Brain microvascular endothelial cell (primary cell): ENCODE measurements at places on chromosomes 5 and 9.
A peak's percentile ranks its signal among the peaks of the same experiment; 100 is the strongest.

DNA sequence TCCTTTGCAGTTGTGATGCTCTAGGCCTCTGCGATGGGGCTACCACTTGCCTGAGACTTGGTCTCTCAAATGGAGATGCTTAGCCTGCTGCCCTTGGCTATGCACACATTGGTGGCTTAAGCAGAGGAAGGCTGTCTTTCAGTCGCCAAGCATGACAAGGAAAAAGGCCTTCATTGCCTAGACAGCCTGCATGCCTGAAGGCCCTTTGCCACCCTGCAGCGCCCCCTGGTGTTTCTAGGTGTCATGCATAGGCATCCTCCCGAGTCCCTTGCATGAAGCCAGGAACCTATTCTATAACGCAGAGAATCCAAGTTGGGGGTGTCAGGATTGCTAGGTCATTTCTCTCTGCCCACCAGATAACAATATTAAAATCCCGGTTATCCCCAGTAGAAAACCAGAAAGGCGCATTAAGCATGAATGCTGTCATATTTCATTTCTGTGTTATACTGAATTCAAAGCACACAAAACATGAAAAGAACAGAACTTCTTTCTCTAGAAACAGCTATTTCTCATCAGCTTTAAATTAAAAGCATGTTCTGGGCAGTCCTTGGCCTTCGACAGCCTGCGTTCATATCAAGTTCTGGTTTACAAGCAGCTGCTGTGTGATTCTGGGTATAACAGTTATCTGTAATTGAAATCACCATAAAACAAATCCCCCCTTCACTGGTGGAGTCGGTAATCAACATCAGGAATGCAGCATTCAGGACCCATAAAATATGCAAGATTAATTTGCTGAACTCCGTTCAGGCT, 59.7 kb upstream of the TRPC7 start:
- peak; percentile 21 for DNase-seq

GRCh38 chr9:127683723-127684122, 23.1 kb upstream of the CFAP157 start:
- peak; percentile 74 for DNase-seq

- peak; percentile 45 for DNase-seq
These were observed 832 bp downstream of the LMBRD2 start for GRCh38 chr5:36150676-36151433.

- DNase-seq: no peak
These were observed 432 bp downstream of the HSPA9 start for GRCh38 chr5:138574744-138575193.

- no peak for DNase-seq
These were observed 5.4 kb upstream of the OTULINL start for GRCh38 chr5:14576206-14576605.

DNA sequence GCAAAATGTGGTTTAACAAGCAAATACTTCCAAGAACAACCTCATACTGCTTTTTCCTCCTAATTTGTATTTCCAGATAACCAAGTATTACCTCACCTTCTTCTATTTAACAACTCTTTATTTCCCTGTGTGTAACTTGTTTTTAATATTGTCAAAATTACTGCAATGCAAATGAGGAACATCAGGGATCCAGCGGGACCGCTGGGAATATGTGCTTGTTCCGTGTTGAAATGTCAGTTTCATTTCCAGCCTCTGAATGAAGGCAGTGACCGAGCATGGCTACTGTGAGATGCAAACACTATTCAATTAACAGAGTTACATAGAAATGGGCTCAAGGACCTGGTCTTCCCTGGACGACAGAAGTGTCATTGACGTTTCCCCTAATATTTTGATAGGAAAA, 110.8 kb upstream of the CTSL start:
- no peak for DNase-seq

DNA sequence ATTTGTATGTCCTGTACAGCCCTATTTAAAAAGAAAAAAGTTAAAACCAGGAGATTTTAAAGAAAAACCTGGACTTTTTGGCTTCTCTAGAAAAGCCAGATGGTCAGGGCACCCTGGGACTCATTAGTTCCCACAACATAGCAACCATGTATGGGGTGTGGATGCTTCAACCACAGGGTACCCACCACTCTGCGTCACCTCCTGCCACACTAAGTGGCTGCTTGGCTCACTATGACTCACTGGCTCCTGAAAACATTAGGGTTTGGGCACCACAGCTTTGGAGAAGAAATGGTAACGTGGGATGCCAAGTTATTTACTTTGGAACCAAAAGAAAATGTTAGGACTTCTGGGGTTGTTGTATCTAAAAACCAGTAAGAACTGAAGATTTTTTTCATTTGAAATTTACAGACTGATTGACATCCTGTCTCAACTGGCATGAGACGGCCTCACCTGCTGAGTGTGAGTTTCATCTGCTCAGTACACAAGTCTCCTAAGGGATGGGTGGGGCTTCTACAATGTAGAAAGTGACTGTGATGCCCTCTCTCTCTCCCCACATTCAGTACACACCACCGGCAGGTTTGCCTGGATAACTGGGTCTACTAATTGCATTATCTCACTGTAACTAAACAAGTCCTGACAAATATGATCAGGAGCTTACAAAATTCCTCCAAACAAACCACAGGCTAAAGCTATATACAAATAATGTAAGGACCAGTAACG, 103.9 kb downstream of the ESM1 start:
- DNase-seq: no peak

GRCh38 chr5:150288361-150288760, 1.2 kb downstream of the CAMK2A start:
- DNase-seq: no peak

DNA sequence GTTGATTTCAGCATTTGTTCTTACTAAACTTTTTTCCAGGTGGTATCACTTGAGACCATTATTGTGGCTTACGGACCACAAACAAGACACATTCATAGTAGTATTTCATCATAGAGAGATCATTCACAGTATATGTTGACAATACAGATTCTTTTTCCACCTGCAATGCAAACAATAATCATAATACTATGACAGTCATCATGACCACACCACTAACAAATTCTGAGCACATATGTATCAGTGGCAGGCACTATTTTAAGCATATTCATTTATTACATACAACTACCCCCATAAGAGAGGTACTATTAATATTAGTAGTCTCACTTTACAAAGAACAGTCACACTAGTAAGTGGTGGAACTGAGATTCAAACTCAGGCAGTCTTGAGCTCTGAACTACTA, 31.0 kb upstream of the C9orf40 start:
- no peak for DNase-seq

DNA sequence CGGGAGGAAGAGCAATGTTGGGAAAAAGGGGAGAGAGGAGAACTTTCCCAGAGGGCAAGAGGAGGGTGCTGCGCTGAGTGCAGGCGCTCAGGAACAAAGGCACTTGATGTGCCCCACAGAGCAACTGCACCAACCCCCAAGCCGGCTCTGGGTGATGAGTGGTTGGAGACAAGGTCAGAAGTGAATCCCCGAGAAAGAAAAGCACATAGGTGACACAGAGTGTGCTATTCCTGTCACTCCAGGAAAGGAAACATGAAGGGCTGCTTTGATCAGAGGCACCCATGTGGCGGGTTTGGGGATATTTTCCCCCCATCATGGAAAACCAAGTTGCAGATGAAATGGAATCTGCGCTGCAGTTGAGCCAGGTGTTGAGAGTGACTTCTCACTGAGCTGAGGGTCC, 20.7 kb upstream of the SLC25A48 start:
- no peak for DNase-seq

DNA sequence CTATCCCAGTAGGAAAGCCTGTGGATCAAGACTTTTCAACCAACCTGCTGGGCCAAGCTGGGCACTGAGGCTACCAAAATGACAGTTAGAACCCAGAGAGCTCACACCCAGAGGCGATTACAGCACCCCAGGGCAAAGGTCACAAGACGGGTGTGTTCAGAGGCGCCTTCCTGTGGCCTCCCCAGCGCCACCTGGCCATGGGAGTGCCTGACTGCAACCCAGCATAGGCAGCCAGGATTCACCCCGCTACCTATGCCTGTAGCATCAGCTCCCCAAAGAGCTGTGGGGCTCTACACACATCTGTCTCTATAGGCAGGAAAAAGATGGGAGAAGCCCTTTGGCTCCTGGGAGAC, 33.5 kb downstream of the PDGFRB start:
- no peak for DNase-seq

GRCh38 chr5:9230355-9230754, 315.5 kb downstream of the SEMA5A start:
- no peak for DNase-seq

DNA sequence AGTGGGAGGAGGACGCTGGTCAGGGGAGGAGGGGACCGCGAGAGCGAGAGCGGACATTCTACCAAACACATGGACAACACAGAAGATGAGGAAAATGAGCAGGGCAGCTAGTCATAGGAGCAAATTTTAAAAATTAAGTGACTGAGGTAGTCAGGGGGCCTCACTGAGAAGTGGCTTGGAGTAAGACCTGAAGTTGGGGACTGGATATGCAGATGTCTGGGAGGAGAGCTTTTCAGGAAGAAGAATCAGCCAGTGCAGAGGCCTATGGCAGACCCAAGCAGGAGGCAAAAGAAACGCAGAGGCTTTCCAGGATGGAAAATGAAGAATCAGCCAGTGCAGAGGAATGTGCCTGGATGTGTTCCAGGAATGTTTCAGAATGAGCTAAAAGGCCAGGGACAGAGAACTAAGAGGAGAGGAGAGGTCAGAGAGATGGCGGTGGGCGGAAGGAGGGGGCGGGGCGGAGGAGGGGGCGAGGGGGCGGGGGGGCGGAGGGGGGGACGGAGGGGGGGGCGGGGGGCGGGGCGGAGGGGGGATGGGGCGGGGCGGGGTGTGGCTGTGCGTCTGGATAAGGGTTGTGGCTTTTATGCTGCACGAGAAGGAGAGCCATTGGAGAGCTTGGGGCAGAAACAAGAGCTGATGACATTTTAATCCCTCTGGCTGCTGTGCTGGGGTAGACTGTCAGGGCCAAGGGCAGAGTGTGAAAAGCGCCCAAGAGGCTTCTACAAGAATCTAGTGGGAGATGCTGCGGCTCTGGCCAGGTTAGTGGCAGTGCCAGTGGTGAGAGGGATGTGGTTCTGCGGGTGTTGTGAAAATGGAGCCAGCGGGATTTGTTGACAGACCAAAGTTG, 129.6 kb downstream of the KCNIP1 start:
- peak; percentile 71 for DNase-seq

DNA sequence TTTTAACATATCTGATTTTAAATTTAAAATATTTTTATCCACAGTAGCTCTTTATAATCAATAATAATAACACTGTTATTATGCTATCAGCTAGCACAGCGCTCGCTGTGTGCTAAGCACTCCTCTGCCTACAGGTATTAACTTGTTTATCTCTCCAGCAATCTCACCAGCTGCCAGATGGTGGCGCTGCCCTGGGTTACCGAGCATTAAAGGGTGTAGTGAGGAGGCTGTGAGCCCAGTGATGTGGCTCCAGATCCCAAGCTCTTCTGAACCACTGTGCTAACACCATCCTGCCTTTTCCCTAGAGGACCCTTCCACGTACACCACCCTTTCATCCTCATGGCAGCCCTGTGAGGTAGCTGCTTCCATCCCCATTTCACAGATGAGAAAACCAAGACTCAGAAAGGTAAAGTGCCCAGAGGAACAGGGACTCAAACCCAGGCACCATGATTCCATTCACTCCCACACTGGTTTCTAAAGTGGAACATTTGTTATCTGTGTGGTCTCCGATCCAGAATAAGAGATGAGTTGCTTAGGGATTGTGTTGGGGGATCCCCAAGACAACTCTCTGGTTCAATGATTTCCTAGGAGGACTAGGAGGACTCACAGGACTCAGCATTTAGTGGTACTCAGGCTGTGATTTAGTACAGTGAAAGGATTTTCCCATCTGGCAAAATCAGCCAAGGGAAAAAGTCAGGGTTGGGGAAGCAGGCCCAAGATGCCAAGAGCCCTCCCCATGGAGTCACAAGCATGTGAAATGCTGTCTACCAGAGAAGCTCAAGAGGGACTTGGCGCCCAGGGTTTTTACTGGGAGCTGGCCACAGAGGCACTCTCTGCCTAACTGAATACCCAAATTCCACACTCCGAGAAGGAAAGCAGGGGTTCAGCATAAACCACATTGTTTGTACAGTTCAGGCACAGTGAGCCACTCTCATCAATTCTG, 7.0 kb downstream of the IGFBPL1 start:
- no peak for DNase-seq

- DNase-seq: no peak
These were observed 194.2 kb downstream of the TENT4A start for GRCh38 chr5:6907320-6907918.

GRCh38 chr5:15526413-15526812, 26.4 kb downstream of the FBXL7 start:
- no peak for DNase-seq

- no peak for DNase-seq
These were observed 430.4 kb downstream of the CAAP1 start for GRCh38 chr9:26462213-26462612.

- no peak for DNase-seq
These were observed 597.3 kb downstream of the TLE1 start for GRCh38 chr9:81092057-81092456.

DNA sequence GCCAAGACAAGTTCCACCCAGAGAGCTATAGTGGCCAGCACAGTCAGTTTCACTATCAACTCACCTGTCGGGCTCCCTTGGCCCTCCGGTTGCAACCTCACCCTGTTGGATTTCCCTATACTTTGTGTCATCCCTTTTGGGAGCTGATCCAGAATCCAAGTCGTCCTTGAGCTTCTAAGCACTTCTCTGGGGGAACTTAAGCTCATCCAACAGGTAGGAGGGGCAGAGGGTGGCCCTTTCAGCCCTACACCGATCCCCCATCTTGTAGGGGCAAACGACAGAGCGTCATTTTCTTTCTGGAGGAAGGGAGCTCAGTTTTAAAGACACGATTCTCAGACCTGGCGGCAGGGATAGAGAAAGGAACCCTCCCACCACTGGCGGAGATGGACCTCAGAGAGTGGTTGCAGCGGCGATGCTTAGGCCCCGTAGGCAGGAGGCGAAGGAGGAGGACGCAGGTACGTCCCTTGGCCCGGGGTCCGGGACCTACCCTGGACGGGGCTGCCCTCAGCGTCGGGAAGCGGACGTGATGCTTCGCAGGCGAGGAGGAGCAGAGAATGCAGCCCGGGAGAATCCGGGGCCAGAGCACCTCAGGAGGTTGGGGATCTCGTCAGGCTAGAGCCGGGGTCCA, 519 bp downstream of the ZER1 start:
- DNase-seq: no peak

DNA sequence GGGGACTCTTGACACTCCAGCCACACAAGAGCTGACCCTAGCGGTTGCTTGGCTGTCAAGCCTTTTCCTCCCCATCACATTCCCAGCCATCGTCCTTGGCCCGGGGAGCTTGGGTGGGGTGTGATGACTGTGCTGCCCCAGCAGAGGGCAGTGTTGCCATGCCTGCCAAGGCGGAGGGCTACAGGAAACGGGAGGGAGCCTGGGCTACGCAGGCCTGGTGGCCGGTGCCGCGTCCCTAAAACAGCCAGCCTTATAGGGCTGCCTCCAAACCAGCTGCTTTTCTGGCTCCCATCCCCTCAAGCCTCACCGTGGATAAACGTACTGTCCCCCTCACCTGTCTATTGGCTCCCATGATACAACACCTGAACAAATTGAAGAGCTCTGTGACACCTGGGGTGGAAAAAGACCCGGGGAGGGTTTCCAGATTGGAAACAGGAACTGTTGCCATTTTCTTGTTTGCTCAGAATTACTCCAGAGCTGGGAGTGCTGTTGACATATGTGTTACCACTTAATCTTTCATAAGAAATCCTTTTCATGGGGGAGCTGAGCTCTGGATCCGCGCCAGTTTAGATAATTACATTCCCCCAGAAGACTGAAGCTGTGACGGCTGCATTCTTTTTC, 72.8 kb upstream of the ASTN2 start:
- peak; percentile 35 for DNase-seq
